Left ventricle myocardium inferior (tissue), 1 donor: ENCODE measurements at places on chromosomes 1 and 21.

- DNase-seq = no peak
These were observed 53.0 kb downstream of the DAP3 start for GRCh38 chr1:155741908-155742307.

DNA sequence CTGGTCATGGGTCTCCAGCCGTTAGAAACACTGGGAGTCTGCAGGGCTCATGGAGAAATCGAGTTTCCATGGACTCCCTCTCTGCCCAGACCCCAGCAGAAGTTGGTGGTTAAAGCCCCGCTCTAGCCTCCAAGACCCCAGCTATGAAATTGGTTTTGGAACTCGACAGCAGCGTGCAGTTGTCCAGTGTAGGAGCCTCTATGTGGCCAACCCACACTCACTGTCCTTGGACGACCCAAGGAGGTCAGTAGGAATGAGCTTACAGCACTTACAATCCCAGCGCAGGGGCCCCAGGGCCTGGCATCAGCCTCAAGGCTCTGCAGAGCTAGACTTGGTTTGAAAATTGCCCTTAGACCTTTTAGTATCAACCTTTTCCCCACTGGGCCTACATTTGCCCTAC lies 3.2 kb upstream of the PRDM16 start:
- no peak for DNase-seq

- peak; percentile 61 for DNase-seq
These were observed 19.7 kb downstream of the PTTG1IP start for GRCh38 chr21:44853601-44854390.

DNA sequence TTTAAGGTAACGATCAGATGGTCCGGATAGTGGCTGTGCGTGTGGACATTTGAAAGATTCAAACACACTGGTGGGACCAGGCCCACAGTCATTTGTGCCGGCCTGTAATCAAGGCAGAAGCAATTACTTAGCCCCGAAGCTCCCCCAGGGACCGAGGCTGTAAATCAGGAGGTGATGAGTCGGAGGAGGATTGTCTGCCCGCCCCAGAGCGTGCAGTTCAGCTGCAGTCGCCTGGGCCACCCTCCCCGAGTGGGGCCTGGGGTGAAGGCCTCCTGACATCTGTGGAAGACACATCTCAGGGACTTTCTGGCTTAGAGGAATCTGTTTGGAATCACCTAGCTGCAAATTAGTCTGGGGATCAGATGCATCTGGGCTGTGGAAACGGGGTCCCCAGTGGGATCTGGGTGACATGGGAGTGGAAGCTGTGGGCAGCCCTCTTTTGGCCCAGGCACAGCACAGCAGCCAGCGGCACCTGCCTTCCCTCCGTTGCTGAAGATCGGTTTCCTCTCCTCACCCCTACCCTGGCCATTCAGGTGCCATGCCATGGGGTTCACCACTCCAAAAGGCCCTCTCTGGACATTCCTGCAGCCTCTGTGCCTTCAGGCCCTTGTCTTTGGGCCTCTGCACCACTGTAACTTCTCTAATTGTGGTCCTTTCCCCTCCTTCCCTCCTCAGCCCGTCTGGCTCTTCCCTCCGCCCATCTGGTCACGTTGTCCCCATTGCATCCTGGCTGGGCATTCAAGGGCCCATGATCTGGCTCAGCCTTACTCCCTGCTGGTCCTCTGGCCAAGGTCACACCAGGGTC lies 25.7 kb downstream of the LHX4 start:
- no peak for DNase-seq

DNA sequence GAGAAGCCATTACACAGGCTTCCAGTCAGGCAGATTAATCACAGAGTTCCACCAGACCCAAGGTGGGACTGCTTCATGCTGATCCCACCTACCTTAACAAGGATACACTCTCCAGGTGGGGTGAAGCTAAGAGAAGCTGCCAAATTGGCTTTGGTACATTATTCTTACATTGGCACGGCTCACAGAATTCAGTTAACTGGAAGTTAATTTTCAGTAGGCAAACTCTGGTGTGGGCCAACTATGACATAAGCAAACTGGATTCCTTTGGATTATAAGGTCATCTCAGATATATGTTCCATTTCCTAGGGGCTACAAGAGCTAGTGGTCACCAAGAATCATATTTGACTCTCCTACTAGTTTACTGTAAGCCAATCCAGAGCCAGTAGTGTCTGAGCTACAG lies 448.8 kb upstream of the BEND5 start:
- no peak for DNase-seq

GRCh38 chr21:30997541-30997940 lies 40.7 kb downstream of the KRTAP19-8 start:
- DNase-seq = no peak

DNA sequence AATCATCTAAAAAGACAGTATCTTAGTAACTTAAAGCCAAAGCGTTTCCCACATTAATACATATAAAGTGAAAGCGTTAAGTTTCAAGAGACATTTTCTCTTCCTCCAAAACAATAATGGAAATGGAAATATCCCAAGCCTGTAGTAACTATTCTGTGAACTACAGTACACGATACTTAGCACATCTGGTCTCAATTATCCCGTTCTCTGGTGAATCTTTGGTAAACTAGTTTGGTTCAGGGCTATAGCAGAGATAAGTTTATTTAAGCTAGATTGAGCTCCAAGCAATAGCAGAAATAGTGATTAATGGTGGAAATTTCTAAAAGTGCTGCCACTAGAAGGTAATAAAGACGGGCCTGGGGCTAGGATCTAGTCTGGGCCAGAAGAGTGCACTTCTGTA lies 55.2 kb downstream of the PCNX2 start:
- DNase-seq = no peak

- DNase-seq = peak; percentile 49
These were observed 6.8 kb downstream of the SEMA4A start for GRCh38 chr1:156160000-156160742.

GRCh38 chr1:187928288-187928687 lies 1099.5 kb downstream of the PLA2G4A start:
- DNase-seq = no peak

- DNase-seq = no peak
These were observed 9.1 kb downstream of the ANGPTL7 start for GRCh38 chr1:11198257-11198656.

- DNase-seq = peak; percentile 54
These were observed 18.1 kb downstream of the CFAP45 start for GRCh38 chr1:159881622-159882526.

GRCh38 chr1:7042322-7043190 lies 257.3 kb downstream of the CAMTA1 start:
- no peak for DNase-seq

DNA sequence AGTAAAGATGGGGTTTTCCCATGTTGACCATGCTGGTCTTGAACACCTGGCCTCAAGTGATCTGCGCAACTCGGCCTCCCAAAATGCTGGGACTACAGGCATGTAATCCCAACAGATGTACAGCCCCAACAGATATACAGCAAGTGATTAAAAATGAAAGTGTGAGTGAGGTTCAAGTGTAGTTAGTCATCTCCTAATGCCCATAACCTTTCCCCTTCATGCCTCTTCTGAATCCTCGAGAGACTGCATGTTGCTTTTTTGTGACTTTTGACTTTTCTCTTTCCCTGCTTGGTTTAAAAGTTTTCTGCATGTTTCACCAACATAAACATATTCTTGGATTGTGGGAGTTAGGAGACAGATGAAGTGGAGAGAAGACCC lies 31.2 kb downstream of the KCNK2 start:
- no peak for DNase-seq

GRCh38 chr1:226646026-226646869 lies 92.8 kb downstream of the ITPKB start:
- peak; percentile 13 for DNase-seq

- no peak for DNase-seq
These were observed 1.6 kb upstream of the HAX1 start for GRCh38 chr1:154270833-154271232.

GRCh38 chr1:79903321-79903720 lies 896.8 kb upstream of the ADGRL4 start:
- DNase-seq = no peak

GRCh38 chr1:22806584-22806983 lies 95.9 kb downstream of the EPHB2 start:
- no peak for DNase-seq

DNA sequence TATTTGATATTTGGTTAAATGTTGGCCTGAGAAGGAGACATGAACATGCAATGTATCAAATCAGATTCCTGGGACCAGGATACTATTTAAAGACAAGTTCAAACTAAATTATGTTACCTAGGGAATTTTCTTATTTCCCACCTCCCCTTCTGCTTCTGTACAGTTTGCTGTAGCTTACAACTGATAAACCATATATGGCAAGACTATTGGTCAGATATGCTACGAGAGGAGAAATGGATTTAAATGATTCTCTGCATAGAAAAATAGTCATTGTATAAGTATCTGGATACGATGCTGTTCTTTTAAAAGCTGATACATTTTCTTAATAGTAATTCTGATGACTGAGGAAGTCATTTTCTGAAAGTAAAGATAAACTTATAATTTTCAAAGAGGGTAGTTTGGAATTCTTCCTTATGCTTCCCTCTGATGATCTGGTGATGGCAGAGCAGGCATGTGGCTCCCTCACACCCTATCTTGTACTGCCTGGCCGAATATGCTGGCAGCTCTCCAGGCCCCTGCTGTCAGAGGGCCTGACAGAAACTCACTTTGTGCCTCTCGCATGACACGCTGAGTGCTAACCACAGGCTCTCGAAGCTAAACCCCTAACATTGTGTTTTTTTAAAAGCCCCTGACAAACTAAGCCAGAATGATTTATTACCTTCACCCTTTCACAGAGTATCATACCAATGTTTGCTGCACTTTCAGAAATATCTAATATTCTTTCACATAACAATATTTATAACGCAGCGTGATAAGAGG lies 19.4 kb downstream of the RRP15 start:
- peak; percentile 74 for DNase-seq

DNA sequence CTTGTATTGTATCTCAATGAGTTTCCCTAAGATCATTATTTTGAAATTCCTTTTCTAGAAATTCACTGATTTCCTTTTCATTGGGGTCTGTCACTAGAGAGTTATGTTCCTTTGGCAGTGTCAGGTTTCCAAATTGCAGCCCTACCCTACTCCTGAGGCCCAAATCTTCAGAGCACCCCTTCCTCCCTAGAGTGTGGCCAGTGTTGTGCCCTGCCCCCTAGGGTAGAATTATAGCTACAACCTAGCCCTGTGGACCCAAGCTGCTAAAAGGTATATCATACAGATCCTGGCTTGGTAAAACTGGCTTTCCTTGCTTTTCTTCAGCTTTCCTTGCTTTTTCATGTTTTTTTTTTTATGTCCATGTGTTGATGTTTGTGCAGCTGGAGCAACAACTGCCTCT lies 60.7 kb downstream of the DIPK1A start:
- no peak for DNase-seq

- DNase-seq = no peak
These were observed 19.3 kb upstream of the IGSF3 start for GRCh38 chr1:116686723-116687352.

- no peak for DNase-seq
These were observed 25.4 kb downstream of the ASH1L start for GRCh38 chr1:155537193-155537592.

DNA sequence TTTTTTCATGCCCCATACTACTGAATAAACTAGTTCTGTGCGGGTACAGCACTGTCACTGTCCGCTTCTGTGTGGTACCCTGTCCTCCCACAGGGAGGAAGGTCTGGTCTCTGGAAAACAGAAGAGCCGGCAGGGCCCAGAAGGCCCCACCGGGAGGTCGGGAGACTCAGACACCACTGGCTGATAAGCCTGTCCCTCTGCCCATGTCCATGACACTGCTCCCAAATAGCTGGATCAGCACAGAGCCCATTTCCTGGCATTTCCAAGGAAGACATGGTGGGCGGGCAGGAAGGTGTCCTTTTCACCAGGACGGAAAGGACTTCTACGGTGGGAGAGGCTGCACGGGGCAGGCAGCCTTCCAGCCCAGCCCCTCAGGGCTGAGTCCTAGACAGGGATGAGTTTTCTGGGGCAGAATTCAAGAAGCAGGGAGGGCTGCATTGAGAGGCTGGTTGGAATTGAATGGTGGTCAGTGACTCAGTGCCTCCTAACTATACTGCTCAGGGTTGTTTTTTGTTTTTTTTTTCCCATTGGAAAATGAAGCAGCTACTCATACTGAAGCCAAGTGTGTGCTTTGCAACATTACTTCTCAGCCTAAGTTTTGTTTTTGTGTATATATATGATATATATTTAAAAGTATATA lies 7.1 kb downstream of the PSRC1 start:
- DNase-seq = peak; percentile 10

DNA sequence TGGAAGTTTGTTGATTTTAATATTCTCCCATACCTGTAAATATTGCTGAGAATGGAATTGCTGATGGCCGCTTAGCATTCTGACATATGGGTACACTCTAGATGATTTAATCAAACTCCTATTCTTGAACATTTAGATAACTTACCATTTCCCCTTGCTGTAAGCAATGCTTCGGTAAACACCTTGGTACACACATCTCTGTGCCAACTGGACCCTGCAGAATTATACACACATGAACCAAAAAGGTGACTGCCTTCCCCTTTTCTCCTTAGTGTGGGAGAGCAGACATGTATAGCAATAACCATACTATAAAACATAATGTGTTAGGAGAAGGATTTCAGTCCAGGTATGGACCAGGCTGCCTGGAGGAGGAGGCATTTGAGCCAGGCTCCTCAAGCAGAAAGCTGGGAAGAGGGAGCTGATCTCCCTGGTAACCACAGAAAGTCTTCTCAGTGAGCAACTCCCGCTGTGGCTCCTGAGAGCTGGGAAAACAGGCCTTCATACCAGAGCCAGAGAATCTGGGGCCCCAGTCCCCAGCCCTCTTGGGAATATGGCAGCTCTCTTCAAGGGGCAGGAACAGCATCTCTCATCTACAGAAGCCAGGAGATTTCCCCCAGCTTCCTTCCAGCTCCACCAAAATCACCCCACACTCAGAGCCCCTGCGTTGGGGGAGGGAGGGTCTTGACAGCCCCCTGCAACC lies 33.9 kb upstream of the CSF1 start:
- DNase-seq = no peak

DNA sequence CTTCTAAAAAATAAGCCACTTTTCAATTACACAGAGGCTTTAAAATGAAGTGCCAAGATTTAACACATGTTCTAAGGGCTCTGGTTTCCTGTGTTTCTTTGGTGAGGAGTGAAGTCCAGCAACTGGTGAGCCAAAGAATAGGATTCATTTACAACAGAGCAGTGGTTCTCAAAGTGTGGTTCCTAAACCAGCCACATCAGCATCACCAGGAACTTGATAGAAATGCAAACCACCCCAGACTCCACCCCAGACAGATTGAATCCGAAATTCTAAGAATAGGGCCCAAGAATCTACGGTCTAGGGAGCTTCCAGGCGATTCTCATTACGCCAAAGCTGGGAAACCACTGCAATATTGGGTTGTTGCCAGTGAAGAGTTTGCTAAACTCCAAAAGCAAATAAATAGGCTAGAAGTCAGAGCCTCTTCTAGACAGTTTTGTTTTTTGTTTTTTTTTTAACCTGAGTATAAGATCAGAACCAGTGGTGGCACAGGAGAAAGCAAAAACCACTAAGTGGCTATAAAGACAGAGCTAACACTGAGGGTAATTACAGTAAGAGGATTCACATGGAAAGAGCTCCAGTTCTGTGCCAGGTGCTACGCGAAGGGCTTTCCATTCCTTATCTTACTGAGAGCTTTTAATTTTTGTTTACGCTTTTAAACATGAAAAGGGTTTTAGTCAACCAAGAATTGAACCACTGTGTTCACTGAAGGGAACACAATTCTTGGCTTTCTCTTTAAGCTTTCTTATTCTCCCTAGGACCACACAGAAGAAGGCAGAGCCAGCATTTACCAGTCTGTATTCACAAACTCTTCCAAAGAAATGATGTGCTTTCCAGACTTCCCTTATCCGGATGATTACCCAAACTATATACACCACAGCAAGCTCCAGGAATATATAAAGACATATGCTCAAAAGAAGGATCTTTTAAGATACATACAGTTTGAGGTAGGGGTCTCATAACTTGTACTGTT lies 42.4 kb upstream of the FMO2 start:
- no peak for DNase-seq
